ENCODE measurements at places on chromosomes 13 and 19. TPM values are rescaled to one million over a fixed set of nuclear protein-coding genes. Genes with fewer than 3 reads are reported as not detected.

- peak; percentile 46 for DNase-seq
Measured at GRCh38 chr19:41546386-41546789, 29.6 kb upstream of the CEACAM21 start.

DNA sequence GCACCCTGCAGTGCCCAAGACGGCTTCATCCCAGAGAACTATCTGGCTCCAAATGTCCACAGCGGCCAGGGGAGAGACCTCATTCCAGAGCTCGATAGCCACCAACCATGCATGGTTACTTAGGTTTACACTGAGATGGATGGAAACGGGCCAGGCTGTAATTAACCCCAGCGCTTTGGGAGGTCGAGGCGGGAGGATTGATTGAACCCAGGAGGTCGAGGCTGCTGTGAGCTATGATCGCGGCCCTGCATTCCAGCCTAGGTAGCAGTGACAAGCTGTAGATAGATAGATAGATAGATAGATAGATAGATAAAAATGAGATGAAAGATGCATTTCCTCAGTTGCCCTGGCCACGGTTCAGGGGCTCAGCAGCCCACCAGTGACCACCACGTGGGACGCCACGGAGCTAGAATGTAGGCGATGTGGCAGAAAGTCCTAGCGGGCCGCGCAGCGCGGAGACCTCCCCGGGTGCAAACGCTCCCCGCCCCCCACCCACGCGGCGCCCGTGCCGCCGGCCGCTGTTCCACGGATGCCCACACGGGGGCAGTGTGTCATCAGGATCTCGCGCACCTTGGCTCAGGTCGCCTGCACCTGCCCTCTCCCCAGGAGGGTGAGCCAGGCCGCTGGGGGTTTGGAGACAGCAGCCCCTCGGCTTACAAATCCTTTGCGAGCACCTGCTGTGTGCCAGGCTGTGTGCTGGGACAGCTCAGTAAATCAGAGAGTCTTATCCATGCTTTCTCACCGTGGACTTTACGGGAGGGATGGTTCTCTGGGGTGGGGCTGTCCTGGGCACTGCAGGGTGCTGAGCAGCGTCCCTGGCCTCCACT is 13.5 kb upstream of the TLE5 start:
- DNase-seq, result no peak

- peak; percentile 60 for DNase-seq
Measured at GRCh38 chr13:97030705-97031452, 36.6 kb upstream of the OXGR1 start.

PPM1N gene
- 0.82 TPM for polyA plus RNA-seq

DNA sequence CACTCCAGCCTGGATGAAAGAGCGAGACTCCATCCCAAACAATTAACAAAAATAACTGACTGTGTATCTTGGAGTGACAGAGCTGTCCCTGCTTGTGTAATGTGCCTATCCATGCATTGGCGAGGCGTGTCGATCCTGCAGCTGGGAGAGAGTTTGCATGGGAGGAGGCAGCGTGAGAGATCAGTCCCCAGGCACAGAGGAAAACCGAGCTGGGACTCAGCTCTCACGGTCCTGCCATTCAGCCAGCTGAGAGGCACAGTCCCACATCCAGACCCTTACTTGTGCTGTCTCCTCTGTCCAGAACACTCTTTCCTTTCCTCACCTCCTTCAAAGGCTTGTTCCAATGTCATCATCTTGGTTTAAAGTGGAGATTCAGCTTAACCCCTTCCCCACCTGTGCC is 11.9 kb upstream of the SULT2B1 start:
- peak; percentile 22 for DNase-seq

ZNF763 gene
- polyA plus RNA-seq, result 1.9 TPM

- peak; percentile 48 for DNase-seq
Measured at GRCh38 chr13:30679483-30680330, 55.6 kb upstream of the ALOX5AP start.

GRCh38 chr13:87384099-87384498 is 287.1 kb upstream of the SLITRK5 start:
- DNase-seq, result no peak

- DNase-seq, result no peak
Measured at GRCh38 chr19:54521022-54521859, 18.6 kb downstream of the LAIR2 start.

GRCh38 chr19:22421797-22422196 is 349 bp downstream of the ZNF98 start:
- peak; percentile 0 for DNase-seq

KLK4 gene
- not detected for polyA plus RNA-seq

All from muscle of leg (tissue), 16 donors.